ENCODE measurements at places on chromosomes 5 and 9. TPM values are rescaled to one million over a fixed set of nuclear protein-coding genes. Genes with fewer than 3 reads are reported as not detected.

SLC25A48 gene
- 7.6 TPM for total RNA-seq

TRPM6 gene
- total RNA-seq, result 0.44 TPM

BTNL3 gene
- not detected for total RNA-seq

ORM2 gene
- not detected for total RNA-seq
